ENCODE measurements at places on chromosomes 12 and 14.

DNA sequence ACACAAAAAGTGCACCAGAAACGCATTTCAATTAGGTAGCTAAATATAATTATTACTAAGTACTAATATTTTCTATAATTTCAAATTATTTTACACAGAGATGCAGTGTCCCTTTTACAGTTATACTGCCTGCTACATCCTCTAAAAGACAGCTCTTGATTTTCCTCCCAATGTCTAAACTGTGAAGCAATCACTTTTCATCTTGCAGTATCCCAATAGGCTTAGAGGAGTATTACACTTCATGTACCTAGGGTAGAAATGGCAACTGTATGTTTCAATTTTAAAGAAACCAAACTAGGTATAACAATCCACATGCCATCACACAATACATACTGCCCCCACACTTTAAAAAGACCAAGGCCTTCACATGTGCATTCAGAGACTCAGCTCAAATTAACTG is 7.3 kb downstream of the RSRC2 start:
- DNase-seq = no peak

DNA sequence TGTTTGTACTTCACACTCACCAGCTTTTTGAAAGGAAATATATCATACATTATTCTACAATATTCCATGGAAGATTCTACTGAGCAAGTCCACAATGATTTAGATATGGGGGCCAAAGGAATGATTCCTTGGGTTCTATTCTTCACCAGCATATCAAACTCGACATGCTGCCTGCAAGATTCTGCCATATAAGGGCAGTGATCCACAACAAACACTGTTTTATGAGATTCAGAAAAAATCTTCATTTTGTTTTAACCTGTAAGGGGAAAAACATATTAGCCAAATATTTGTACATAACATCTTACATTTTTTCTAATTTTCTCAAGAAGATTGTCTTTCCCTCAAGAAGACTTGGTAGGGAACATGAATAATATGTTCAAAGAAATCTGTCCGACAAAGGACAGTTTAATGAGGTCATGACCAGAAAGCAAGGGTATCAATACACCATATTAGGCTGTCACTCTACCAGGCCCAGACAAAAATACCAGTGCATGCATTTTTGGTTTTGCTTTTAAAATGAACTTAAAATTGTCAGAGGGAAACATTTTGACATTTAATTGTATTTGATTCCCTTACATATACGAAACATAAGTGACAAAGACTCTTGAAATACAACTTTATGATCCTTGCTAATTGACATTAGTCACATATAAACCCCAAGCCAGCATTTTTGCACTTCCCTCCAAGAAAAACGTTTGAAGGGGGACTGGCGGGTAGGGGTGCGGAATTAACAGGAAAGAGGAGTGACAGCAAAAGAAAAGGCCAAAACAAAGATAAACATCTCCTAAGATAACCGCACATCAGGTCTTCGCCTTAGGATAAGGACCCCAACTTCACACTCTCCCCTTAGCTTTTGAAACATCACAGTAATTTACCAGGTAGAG is 980 bp downstream of the INTS13 start:
- no peak for DNase-seq

- DNase-seq = peak; percentile 63
These were observed 14.3 kb downstream of the EXOC3L4 start for GRCh38 chr14:103108749-103109207.

- peak; percentile 33 for DNase-seq
These were observed 32.9 kb downstream of the ASCL1 start for GRCh38 chr12:102990419-102990818.

DNA sequence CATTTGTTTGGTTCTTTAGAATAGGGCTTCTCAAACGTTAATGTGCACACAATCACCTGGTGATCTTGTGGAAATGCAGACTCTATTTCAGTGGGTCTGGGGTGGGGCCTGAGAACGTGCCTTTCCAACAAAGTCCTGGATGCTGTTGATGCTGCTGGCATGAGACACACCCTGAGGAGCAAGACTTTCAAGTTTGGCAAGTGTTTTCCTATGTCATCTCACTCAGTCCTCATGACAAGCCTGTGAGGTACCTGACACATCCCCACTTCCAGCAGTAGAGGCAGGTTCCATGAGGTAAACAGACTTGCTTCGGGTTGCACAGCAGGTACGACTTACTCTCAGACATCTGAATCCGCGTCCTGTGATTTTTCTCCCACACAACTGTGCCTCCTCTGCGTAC is 147.1 kb downstream of the MYRFL start:
- DNase-seq = no peak

DNA sequence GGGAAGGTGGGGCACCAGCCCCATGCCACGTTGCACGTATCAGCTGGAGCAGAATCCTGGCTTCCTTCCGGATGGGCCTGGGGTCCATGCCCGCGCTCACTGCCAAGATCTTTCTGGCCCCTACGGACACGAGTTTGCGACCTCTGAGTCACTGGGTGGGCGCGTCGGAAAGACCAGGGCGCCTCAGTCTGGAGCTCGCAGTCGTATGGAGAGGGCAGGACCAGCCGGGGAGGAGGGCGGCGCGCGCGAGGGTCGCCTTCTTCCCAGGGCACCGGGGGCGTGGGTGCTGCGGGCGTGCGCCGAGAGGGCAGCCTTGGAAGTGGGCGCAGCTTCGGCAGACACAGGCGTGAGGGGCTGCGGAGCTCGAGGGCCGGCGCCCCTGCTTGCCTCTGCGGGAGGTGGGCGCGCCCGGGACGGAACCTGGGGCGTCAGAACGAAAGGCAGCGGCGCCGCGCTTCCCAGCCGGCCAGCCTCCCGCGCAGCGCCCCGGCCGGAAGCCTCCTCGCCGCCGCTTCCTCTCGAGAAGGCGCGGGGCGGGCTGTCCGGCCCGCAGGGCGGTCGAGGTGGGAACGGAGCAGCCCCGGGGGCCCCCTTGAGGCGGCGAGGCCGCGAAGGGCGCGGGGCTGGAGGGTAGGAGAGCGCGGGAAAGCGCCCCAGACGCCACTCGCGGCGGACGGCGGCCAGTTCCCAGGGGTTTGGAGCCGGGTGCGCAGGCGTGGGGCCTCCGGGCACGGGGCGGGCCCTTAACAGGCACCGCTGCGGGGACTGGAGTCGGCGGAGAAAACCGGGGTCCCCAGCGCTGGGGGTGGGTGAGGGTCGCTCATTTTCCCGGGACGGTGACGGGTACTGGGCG is at the start of gene ARL6IP4:
ARL6IP4 (plus strand) TSS at position 499 of the 853 bp plus-strand sequence. CDS start 459 bp downstream, outside the sequence.
- peak; percentile 61 for DNase-seq

DNA sequence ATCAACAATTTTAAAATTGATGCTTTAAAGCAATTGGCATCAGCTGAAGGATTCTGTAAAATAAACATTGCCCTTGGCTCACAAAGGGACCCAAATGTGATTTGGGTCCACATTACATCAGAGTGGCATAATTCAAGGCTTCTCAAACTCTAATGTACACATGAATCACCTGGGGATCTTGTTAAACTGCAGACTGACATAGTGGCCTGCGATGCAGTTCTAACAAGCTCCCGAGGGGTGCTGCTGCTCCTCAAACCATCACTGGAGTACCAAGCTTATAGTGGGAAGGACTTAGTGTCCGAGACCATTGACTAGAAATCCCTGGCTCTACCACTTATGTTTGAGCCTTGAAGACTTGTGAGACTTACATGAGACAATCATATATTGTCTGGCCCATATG is 31.8 kb upstream of the DNM1L start:
- no peak for DNase-seq

DNA sequence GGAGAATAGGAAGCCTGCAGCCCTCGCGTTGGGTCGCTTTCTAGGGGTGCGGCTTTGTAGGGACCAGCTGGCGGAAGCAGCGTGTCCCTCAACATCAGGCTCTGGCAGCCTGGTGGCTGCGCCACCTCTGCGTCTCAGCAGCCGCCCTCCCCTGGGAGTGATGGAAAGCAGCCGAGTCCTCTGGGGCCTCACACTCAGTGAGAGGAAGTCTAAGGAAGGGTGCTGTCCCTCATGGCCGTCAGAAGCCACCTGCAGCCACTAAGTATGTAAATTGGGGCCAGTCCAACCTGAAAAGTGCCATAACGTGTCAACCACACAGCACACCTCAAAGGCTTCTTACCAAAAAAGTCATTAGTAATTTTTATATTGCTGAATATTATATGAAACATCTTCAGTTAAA is 80.3 kb downstream of the WDR20 start:
- no peak for DNase-seq

DNA sequence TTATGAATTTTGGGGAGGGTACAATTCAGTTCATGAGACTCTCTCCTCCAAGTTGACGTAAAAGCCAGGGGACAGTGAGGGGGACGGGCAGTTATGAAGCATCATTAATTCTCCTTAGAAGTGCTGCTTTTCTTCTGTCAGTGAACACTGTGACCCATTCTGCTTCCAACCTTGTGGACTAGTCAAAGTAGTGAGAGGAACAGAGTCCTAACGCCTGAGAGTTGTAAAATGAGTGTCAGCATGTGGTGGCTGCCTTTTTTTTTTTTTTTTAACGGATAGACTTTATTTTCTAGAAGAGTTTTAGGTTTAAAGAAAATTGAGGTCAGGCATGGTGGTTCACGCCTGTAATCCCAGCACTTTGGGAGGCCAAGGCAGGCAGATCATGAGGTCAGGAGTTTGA is 15.5 kb downstream of the RESF1 start:
- no peak for DNase-seq

GRCh38 chr12:11798856-11799501 is 149.5 kb downstream of the ETV6 start:
- DNase-seq = no peak

DNA sequence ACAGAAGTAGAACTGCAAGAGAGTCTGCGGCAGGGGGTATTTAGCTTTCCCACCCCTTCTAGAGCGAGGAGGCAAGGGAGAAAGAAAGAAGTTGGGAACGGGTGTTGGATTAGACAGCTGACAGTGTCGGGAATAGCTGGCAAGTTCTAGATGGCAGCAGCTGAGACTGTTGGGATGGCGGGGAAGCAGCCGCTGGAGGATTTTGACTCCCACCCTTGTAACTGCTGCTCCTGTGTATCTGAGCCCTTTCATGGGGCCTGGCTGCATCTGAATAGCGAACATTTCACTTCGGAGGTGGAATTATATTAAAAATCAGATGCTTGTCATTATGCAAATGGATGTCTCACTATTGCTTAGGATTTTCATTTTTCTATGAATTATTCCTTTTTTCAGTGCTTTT is 104.6 kb downstream of the AACS start:
- DNase-seq = no peak

All from NCI-H774 (cell line).